ENCODE measurements at places on chromosomes 11 and 22. TPM values are rescaled to one million over a fixed set of nuclear protein-coding genes. Genes with fewer than 3 reads are reported as not detected.

Gene FADS3
- 49.6 TPM for total RNA-seq

Gene OR4C3
- total RNA-seq: not detected

Gene OR6A2
- not detected for total RNA-seq

Gene SLC17A6
- total RNA-seq: not detected

Gene PARVG
- total RNA-seq: not detected

Gene OR8D1
- total RNA-seq: not detected

Gene NRGN
- total RNA-seq: 6.6 TPM

Gene TRIM6
- 3.7 TPM for total RNA-seq
